ENCODE measurements at places on chromosomes 2 and 18.

DNA sequence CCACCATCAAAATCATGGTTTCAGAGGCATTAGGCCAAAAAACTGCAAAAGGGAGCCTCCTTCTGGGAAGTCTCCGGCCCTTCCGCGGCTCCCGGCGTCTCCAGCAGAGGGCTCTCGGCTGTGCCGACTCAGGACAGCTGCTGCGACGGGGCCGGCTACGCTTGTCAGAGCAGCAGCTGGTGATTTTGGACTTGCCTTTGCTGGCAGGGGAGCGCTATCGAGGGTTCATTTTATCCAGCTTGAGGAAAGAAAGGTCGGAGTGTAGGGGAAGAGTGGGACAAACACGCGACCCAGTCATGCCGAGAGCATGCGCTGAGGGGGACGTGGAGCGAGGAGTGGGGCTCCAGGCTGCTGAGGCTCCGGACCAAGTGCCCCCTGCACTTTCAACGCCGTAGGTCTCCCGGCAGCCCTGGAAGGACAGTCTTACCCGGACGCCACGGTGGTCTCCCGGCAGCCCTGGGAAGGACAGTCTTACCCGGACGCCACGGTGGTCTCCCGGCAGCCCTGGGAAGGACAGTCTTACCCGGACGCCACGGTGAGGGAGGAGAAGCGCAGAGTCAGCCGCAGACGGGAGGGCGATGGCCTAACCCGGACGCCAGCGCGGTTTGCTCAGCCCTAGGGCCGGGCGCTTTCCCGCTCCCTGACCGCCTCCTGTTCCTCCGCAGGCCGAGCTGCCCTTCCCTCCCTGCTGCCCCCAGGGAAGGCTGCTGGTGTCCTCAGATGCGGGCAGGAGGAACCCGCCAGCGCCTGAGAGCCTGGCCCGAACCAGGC, 21.7 kb downstream of the DDX18 start:
- DNase-seq = peak; percentile 83

DNA sequence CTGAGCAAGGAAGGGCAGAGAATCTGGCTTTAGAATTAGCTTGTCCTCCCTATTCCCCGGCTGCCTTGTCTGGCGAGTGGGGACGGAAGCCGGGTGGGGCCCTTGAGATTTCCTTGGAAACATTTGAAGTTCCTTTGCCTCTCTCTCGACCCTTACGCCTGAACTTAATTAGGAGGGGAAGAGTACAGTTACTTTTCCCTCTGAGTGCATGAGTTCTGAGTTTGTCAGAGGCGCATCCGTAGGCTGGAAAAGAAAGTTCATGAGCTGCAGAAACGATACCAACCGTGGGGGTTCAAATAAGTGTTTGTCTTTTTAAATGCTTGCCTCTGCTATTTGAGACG, 468 bp downstream of the PIKFYVE start:
- peak; percentile 18 for DNase-seq

- no peak for DNase-seq
These were observed 55.7 kb downstream of the TMEM18 start for GRCh38 chr2:621303-622099.

DNA sequence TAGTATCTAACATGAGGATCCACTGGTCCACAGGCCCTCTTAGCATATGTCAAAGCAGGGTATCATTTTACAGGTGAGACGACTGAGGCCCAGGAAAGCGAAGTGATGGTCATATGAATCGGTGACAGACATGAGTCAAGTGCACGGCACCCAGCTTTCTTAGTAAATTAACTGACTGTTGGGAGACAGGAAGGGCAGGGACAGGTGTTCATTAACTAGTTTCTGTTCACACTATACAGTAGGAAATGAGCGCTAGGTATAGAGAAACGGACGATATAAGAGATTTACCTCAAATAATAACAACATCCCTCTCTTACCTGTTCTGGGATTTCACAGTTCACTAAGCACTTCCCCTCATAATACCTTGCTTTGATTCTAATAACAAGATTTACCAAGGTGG, 1.7 kb upstream of the SMARCAL1 start:
- no peak for DNase-seq

- DNase-seq = no peak
These were observed 127.8 kb downstream of the FMNL2 start for GRCh38 chr2:152462779-152463178.

DNA sequence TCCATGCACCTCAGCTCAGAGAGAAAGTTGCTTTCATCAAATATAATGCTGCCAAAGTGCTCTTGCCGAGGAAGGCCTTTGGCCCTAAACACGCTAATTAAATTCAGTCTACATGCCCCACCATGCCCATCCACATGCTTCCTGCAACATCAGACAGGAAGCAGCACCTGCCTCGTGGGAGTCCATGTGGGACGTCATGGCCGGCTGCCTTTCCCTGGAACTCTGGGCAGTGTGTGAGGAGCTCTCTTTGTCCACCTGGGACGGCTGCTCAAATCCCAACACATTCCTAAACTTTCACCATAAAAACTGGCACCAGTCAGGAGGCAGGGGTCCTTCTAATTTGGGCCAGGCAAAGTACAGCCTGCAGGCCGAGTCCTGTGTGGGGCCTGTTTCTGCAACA, 23.1 kb downstream of the FAM178B start:
- no peak for DNase-seq

- no peak for DNase-seq
These were observed 17.5 kb downstream of the LYPD1 start for GRCh38 chr2:132652474-132652873.

GRCh38 chr2:18795906-18796305, 206.5 kb upstream of the NT5C1B start:
- peak; percentile 49 for DNase-seq

DNA sequence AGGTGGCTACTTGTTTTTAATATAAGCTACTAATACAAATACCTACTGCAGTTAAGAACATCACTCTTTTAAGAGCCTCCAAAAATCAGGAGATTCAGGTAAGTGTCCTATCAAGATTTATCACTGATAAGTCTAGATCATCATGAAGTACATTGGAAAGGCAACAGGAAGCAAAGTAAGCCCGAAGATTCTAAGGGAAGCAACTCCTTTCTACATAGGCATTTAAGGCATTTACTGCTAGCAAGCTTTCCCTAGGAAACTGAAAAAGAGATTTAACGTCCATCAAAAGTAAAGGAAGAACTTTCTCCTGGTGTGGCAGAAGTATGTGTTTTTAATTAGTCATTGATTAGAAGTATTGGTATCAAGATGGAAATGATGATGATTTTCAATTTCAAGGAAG, 3.7 kb downstream of the STK17B start:
- no peak for DNase-seq

DNA sequence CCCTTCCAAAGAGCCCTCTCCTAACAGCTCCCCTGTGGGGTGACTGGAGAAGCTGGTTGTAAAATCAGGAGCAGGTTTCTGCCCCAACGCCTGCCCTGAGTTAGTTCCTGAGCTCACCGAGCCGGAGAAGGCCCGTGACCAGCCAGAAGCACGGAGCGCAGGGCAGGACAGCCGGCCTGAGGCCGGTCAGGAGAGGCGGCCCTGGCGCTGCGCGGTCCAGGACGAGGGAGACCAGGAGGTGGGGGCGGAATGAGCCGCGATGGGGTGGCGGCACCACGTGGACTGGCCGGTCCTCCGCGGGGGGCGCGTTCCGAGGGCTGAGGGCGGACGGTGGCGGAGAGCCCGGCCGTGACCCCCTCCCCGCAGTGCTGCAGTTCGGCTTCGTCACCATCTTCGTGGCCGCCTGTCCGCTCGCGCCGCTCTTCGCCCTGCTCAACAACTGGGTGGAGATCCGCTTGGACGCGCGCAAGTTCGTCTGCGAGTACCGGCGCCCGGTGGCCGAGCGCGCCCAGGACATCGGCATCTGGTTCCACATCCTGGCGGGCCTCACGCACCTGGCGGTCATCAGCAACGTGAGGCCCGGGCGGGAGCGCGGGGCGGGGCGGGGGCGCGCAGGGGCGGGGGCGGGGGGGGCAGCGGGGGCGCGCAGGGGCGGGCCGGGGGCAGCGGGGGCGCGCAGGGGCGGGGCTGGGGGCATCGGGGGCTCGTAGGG, 29.0 kb downstream of the ANO7 start:
- peak; percentile 73 for DNase-seq

DNA sequence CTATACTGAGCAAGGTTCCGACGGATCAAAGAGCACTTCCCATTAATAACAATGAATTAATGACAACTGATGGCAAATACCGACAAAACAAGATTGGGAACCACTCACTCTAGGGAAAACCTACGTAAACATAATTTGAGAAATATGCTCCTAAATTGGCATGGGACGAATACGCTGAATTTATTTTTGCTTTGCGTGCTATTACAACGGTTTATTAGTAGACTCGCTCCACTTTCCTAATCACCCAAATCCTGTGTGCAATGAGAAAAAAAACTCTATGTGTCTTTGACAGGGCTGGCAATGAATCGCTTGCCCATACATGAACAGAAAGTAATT, 536 bp upstream of the SLC25A12 start:
- DNase-seq = no peak

GRCh38 chr2:26767894-26768487, 3.9 kb downstream of the SLC35F6 start:
- DNase-seq = no peak

DNA sequence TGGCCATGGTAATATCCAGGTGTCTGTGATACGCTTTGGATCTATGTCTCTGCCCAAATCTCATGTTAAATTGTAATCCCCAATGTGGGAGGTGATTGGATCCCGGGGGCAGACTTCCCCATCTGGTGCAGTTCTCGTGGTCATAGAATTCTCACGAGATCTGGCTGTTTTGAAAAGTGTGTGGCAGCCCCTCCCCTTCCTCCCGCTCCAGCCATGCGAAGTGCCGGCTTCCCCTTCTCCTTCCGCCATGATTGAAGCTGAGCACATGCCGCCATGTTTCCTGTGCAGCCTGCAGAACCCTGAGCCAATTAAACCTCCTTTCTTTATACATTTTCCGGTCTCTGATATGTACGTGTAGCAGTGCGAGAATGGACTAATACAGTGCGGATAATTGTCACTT, 42.5 kb downstream of the GPC1 start:
- no peak for DNase-seq

DNA sequence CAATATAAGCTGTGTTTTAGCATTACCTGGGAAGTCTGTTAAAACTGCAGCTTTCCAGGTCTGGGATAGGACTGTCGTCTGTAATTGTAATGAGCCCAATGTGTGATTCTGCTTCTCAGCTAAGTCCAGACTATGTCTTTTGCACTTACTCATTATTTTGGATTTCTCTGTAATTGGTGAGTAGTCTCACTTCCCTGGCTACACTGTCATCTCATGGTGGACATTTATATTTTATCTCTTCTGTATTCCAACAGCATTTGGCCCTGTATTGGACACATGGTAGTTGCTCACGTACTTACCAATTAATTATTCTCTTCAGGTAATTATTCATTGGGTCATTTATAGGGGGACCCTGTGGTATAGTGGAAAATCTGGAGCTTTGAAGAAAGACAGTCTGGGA, 28.0 kb downstream of the LHCGR start:
- DNase-seq = peak; percentile 59

DNA sequence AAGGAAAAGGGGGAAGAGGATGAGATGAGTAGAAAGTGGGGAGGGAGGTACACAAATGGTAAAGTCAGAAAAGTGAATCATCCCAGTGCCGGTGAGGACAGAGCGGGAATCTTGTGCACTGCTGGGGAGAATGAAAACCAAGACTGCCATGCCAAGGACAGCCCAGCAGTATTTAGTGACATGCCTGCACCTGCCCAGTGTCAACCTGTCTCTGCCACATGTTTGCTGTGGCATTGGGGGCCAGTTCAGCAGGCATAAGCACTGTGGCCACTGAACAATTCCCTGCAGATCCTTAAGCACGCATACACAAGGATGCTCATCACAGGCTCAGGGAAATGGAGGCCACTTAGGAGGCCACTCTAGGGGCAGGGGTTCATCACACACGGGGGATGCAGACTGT, 5.2 kb upstream of the KCNK3 start:
- no peak for DNase-seq

DNA sequence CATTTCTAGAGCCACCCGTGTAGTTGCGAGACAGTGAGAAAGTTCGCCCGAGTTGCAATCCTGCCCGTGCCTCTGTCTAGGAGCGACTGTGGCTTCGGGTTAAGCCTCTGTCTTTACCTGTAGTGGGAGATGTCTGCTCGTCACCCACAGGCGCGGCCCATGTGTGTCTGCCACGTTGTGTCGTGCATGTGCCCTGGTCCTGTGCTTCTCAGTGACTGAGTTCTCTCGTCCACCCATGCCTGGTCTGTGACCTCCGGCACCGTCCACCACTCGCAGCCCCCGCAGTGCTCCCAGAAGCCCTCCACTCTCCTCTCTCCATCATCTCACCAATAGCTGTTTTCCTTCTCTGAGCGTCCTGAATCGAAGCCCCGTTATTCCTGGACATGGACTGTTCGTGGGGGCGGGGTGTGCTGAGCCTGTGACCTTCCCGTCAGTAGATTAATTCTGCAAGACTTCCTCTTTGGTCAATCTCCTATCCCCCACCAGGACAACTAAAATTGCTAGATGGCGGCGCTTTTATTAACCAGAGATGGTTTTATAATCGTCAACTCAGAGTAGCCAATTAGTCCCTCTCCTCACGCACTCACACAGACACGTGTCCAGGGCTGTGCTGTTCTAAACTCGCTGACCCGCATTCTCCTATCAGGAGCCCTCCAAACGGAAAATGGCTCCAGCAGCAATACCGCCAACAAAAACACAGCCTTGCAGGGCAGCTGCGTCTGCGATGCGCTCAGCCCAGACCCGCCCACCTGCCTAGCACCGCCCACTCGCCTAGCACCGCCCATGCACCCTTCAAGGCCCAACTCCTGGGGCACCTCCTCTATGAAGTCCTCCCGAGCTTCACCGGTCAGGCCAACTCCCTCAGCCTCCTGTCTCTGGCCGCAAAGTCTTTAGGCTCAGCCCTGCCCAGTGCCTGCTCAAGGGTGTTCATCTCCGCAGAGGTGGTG, 119.4 kb downstream of the TWIST2 start:
- no peak for DNase-seq

DNA sequence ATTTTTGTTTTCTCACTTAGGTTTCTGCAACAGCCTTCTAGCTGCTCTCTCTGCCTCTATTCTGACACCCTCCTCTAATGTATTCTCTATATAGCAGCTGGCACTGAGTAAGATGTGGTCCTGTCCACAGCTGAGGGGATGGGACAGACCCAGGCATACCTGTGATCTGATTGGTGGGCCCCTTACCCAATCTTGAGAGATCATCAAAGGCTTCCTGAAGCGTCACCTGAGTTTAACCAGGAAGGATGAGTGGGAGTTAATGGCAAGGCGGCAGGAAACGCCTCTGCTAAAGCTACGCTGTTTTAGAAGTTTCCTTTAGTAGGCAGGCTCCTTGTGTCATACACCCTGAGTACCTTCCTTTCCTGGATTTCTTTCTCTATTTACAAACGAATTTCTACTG, 5.7 kb upstream of the TET3 start:
- DNase-seq = no peak

DNA sequence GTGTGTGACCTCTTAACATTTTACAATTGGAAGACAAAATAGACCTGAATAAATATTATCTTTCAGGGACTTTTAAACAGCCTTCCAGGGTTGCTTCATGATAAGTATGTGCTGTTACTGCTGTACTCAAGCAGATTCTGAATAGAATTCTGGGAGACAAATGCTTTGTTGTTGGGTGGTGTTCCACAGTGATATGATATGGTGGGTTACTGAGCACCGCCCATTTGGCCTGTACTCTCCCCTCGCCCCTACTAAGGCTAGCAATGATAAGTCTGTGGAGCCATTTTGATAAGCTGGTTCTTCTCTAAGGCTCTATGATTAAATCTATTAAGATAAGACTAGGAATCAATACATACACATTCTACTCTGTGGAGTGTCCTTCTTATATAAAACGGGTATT, 89.8 kb upstream of the ITGA4 start:
- DNase-seq = no peak

- DNase-seq = no peak
These were observed 274.4 kb upstream of the SLC14A2 start for GRCh38 chr18:45340884-45341283.

- no peak for DNase-seq
These were observed 240.4 kb downstream of the HAUS1 start for GRCh38 chr18:46344416-46345180.

GRCh38 chr18:60311676-60312360, 60.8 kb downstream of the MC4R start:
- DNase-seq = no peak

Data from AG10803 (cell line).